NB4 (cell line): ENCODE measurements at places on chromosomes 2 and 18.

- peak; percentile 35 for DNase-seq
Measured at GRCh38 chr2:101310834-101311695, 2.6 kb upstream of the RNF149 start.

DNA sequence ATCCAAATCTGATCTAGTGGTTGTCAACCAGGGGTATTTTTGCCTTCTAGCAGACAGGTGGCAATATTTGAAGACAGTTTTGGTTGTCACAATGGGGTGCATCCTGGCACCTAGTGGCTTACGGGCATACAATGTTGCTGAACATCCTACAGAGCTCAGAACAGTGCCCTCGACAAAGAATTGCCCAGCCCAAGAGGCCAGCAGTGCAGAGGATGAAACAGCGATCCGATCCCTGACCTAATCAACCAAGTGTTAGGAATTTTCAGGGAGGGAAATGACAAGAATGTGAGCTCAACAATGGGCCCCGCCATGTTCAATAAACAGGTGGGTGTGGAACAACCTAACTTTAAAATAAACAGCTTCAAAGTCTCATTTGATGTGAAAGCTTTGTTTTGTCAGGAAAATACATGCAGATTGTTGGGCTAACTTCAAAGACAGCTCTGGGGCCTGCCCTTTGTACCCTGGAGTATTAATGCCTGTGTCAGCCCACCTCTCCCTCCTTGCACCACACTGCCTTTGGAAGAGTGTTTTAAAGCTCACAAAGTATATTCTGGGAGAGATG lies 22.5 kb upstream of the SCYGR5 start:
- DNase-seq, result no peak

DNA sequence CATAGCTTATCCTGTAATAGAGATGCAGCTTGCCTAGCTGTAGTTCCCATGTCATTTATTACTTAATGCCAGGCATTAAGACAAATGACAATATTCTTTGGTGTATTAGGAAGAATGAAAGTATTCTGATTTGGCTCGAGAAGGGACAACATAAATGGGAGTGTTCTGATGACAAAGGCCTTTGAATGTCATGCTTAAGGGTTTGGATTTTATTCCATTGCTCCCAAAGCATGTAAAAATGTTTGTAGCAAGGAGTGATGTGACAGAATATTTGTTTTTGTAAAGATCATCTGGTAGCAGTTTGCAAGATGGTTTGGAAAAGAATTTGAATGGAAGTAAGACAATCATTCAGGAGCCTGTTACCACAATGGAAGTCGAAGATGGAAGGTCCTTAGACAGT lies 30.4 kb downstream of the EEF1B2 start:
- DNase-seq, result no peak

DNA sequence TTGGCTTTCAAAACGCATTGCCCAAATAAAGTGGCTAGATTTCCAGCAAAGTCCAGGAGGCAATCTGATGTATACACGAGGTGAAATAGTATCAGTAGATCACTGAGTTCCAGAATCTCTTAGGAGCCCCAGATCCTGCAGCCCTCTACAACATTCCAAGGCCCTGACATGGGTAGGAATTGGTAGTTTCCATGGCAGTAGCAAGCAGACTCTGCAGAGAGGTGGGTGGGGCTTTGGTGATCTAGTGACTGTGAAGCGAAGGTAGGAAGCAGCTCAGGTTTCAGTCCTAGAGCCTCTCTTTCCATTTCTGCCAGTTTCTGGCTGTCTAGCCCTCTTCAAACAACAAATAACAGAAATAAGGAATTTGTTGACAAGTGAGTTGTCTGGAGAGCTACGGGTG lies 13.8 kb upstream of the SGPP2 start:
- DNase-seq, result no peak

GRCh38 chr18:11655606-11655932 lies 33.5 kb upstream of the GNAL start:
- DNase-seq, result no peak

DNA sequence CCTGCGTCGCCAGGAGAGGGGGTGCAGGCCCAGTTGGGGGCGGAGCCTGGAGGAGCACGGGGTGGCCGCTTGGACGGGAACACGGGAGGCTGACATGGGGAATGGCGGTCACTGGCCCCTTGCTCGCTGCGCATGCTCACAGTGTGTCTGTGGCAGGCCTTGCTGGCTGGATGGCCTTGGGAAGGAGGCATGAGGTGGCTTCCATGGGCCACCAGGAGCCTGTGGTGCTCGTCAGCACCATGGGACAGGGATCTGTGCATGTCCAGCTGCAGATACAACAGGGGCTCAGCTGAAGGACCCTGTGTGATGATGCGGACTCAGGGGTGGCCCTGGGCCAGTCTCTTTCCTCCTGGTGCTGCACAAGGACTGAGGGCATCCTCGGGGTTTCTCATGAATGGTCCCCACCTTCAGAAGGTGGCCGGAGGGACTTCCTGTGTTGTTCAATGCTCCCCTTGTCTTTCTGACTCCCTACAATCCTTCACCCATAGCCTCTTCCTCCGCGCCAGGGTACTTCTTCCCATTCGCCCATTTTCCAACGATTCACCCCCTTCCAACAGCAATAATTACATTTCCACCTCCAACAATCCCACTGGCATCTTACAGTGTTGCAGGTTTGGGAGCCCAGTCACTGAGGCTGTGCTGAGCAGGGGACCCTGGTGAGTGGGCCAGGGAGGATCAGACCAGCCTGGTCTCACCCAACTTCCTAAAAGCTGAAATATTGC lies 3.4 kb upstream of the SP140L start:
- peak; percentile 19 for DNase-seq

- peak; percentile 20 for DNase-seq
Measured at GRCh38 chr18:33495278-33495677, 54.8 kb upstream of the CCDC178 start.

DNA sequence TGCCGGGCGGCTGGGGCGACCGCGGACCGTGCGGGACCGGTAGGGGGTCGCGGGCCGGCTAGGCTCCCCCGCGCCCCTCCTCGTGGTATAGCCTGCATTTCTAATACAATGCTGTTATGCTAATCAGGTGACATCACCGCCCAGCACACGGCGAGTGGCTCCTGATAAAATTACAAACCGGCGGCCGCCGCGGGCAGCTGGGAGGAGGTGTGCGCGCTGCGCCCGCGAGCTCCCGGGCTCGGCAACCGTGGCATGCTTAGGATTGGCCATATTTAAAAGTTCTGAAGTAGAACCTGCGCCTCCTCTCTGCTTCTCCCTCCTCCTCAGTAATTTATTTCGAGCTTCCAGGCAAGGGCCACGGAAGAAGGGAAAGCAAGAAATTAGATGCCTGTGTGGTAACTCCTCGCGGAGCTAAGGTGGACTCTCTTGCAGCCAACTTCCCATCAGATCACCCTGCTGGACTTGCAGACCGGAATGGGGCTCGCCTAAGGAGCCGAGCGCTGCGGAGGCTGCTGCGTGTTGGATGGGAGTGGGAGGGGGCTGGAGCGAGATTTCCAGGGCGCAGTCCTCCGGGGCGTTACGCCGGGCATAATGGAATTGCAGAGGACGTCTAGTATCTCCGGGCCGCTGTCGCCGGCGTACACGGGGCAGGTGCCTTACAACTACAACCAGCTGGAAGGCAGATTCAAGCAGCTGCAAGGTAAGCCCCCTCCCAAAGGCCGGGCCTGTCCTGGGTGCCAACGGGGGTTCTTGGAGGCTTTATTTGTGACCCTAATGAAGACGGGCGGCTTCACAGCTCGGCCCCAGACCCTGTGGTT lies 102.3 kb downstream of the SPTBN1 start:
- peak; percentile 89 for DNase-seq

- no peak for DNase-seq
Measured at GRCh38 chr2:226310146-226310545, 489.5 kb downstream of the IRS1 start.

- no peak for DNase-seq
Measured at GRCh38 chr18:9694952-9695495, 13.1 kb upstream of the RAB31 start.

- DNase-seq, result no peak
Measured at GRCh38 chr18:48790869-48791635, 159.7 kb downstream of the SMAD7 start.

GRCh38 chr2:60481257-60481656 lies 72.2 kb downstream of the BCL11A start:
- DNase-seq, result no peak

DNA sequence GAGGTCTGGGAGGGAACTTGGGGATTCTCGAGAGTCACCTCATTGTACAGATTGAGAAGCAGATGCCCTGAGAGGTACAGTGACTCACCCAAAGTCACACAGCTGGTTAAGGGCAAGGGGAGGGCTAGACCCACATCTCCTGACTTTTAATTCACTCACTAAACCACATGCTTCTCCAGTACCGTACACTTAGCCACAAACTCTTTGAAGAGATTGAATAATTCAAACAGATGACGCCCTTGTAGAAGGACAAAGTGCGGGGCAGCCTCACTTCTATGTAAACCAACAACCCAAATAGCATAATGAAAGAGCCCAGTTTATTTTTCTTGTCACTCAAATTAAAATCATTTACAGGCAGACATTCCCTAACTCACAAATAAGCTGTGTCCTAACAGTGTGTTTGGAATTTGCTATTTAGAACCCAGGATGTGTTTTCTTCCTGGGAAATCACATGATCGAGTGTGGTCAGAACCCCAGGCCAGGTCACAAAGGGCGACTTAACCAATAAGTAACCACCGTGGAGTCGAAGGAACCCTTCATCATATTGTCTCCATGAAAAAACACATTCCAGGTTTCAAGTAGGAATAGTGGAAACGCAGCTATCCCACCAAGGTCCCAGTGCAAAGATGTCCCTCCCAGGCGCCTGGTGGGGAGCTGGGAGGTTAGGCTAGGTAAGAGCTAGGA lies 35.8 kb upstream of the PTPN4 start:
- no peak for DNase-seq

DNA sequence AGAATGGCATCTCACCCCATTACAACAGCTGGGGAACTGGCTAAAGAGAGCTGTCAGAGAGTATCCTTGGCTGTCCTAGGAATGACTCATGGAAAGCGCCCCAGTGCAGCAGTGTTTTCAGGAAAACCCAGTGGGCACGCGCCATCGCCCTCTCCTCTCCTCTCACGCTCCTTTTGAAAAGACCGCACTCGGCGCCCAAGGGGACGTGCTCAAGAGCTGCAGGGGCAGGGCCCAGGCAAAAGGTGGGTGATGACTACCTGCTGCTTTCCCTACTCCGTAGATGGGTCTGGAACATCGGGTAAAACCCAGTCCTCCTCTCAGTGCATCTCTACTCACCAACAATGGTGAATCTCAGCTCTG lies 68.1 kb downstream of the EMILIN2 start:
- DNase-seq, result no peak

GRCh38 chr2:205107810-205108209 lies 562.5 kb downstream of the PARD3B start:
- DNase-seq, result no peak

- no peak for DNase-seq
Measured at GRCh38 chr18:24790347-24790746, 329.9 kb downstream of the HRH4 start.

DNA sequence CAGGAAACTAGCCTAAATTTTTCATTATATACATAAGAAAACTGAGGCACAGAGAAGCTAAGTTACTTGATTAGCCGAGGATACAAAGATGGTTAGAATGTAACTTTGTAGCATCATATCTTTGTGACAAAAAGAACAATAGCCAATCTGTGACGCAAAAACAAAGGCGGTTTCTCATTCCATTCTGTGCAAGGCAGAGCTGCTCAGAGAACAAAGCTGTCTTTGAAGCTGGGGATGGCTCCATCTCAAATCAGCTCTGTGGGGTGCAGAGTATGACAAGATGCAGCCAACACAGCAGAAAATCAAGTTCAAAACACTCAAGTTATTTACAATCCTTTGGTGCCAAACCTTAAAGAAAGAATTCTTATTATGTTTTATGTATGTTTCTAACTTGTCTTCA lies 81.9 kb upstream of the VWC2L start:
- no peak for DNase-seq

DNA sequence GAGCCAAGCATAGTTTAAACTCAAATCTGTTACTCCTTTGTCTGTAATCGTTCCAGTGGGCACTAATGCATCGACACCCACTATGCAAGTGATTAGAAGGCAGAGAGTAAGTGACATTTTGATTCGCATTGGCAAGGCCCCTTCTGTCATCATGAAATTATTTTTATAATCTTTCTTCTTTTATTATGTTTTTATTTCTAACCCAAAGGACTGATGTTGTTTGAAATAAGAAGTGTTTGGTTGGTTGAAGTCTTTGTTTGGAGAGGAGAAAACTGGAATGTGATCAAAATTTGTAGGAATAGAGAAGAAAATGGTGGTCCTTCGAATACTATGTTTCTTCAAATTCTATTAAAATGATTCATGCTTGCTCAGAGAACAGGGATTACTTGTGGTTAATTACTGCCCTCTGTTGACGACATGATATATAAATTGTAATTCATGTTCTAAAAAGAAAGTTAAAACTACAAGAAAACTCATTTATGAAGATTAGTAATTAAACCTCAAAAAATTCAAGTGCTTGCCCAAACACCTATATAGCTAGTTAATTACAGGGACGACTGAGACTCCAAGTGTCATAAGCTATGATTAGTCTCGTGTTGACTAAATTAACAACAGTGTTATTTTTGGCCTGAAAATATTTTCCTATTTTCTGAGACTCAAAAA lies 26.4 kb upstream of the TFPI start:
- peak; percentile 65 for DNase-seq

- no peak for DNase-seq
Measured at GRCh38 chr2:191885098-191885497, 38.2 kb upstream of the CAVIN2 start.

- no peak for DNase-seq
Measured at GRCh38 chr2:23100406-23100805, 284.6 kb upstream of the KLHL29 start.

DNA sequence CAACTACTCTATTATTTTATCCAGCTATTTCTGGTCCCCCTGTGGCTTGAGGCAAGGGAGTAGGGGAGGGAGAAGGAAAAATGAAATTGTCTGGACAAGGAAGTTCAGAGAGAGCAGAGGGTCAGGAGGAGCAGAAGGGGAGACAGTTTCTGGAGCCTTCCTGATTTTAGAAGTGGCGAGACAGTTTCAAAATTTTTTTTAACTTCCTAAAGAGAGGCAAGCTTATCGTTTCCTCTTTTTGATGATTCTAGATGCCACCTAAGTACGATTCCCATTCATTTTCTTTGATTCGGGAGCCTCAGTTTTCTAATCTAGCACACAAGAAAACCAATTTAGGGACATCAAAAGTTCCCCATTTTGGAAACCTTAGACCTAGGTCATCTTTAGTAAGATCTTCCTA lies 96.9 kb upstream of the B3GNT2 start:
- peak; percentile 67 for DNase-seq

GRCh38 chr2:25566694-25567093 lies 106.7 kb downstream of the DTNB start:
- peak; percentile 81 for DNase-seq

DNA sequence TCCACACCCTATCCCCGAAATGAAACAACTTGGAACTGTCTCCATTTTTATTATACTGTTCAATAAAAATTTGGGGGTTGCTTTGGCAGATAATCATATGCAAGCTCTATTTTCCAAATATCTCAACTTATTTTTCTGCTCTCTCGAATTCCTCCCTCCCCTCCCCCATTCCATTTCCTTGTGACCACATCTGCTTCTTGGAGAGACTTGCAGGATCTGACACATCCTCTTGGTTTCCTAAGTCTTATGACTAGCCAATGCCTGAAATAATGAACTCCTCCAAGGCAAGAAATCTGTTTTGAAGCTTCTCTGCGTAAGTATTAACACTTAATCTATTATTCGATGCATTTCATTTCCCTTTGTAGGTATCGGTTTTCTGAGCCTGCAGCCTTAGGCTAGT lies 16.1 kb downstream of the TGIF1 start:
- DNase-seq, result peak; percentile 64
